ENCODE measurements at places on chromosomes 16 and 17. TPM values are rescaled to one million over a fixed set of nuclear protein-coding genes. Genes with fewer than 3 reads are reported as not detected.

IRX3 gene
- total RNA-seq = 0.61 TPM

PIPOX gene
- total RNA-seq = 4.2 TPM

- H3K27me3 ChIP-seq = no peaks in the 10 kb centered on the region
- no peak for DNase-seq
- no peak overlapping the region for H3K4me3 ChIP-seq
Observed at GRCh38 chr17:51228161-51228560, 31.7 kb downstream of the MBTD1 start.

GRCh38 chr16:57266531-57267260 lies 17.8 kb downstream of the PLLP start:
- H3K27me3 ChIP-seq = no peaks in the 10 kb centered on the region
- no peak for DNase-seq
- no peaks in the 10 kb centered on the region for H3K36me3 ChIP-seq
- no peak overlapping the region for H3K27ac ChIP-seq
- no peak overlapping the region for H3K4me3 ChIP-seq

DNA sequence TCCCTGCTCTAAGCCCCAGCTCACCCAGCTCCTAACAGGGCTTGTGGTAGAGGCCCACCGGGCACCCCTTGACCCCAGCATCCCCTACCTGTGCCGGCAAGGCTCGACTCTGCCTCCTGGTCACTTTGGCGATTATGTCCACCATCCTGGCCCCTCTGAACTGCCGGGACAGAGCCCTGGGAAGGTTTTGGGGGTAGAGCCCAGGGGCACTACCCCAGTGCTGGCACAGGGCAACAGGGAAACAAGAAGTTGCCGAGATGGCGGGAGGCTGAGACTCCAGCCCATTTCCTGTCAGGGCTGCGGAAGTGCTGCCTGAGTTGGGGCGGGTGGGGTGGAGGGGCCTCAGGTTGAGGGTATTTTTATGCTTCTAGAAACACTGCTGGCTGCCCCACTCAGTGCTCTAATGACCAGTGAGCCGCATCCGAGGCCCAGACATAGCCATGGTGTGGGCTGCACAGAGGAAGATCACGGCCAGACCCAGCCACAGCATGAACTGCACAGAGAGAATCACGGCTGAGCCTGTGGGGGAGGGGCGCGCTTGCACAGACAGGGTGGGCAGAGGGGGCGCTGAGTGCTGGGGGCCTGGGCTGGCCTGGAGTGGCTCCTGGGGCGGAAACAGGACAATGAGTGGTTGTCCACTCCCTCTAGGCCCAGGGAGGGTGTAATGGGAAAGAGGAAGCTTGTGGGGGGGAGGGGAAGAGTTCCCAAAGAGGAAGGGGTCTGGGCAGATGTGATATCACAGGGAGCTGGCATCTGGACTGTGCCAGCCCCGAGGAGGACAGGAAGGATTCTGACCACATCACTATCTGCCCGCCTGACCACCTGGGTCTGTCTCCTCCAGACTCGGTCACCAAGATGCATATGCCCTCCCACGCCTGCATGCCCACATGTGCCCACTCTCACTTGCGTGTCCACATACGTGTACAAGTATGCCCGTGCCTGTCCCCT lies 22.3 kb downstream of the ARHGAP27 start:
- H3K27me3 ChIP-seq = no peaks in the 10 kb centered on the region
- H3K4me1 ChIP-seq = peaks cover 4% of the 10 kb centered on the region
- no peaks in the 10 kb centered on the region for H3K36me3 ChIP-seq
- DNase-seq = no peak
- H3K27ac ChIP-seq = no peak overlapping the region

RHBDL1 gene
- 1.0 TPM for total RNA-seq

RPTOR gene
- total RNA-seq = 41.9 TPM

DNA sequence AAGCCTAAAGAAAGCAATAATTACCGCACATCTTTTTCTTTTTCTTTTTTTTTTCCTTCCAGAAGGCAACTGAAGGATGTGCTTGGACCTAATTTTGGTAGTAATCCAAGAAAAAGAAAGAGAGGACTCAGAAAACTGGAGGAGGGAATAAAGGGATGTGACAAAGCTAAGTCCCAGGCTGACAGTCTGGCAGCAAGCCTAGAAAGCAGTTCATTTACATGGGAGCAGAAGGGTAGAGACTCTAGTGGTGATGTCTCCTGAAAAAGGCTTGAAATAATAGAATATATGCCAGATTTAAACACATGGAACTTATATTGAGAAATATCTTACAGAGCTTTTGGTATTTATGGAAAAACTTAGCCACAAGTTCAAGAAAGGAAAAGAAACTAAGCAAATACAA lies 101.0 kb upstream of the SHISA6 start:
- no peaks in the 10 kb centered on the region for H3K36me3 ChIP-seq
- no peak for DNase-seq

- no peaks in the 10 kb centered on the region for H3K36me3 ChIP-seq
- no peak overlapping the region for H3K4me3 ChIP-seq
- no peak for DNase-seq
- no peak overlapping the region for H3K27ac ChIP-seq
- H3K4me1 ChIP-seq = no peaks in the 10 kb centered on the region
Observed at GRCh38 chr16:10250137-10250828, 68.1 kb upstream of the GRIN2A start.

MYH3 gene
- total RNA-seq = 2.3 TPM

SF3B3 gene
- 289 TPM for total RNA-seq

GRCh38 chr16:19549673-19550072 lies 5.8 kb upstream of the VPS35L start:
- no peak overlapping the region for H3K27ac ChIP-seq
- H3K36me3 ChIP-seq = no peaks in the 10 kb centered on the region
- H3K4me1 ChIP-seq = no peaks in the 10 kb centered on the region

DNA sequence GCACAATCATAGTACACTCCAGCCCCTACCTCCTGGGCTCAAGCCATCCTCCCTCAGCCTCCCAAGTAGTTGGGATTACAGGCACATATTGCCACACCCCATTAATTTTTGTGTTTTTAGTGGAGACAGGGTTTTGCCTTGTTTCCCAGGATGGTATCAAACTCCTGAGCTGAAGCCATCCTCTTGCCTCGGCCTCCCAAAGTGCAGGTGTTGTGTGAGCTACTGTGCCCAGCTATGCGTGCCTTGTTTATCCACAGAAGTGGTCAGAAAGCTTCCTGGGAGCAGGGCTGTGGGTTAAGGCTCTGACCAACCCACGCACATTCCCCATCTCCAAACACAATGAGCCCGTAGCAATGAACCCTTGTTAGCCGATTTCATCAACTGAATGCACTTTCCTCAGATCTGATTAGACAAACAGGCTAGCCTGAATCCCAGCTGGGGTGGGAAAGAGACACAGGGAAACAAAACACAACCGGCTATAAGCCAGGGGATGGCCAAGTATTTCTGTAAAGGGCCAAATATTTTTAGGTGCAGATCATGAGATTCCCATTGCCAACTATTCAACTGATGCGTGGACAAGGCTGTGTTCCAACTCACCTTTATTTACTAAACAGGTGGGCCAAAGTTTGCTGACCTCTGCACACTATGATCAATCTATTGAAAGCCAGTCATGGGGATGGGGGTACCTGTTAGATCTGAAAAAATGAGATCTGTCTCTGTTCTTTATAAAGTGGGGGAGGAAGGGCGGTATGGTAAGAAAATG lies 193.6 kb downstream of the CPPED1 start:
- no peaks in the 10 kb centered on the region for H3K4me1 ChIP-seq
- no peak for DNase-seq
- H3K27ac ChIP-seq = no peak overlapping the region
- no peaks in the 10 kb centered on the region for H3K36me3 ChIP-seq
